ENCODE measurements at places on chromosomes 12 and 14.
A peak's percentile ranks its signal among the peaks of the same experiment; 100 is the strongest.

GRCh38 chr12:29983851-29984250 lies 200.1 kb upstream of the TMTC1 start:
- DNase-seq, result no peak

DNA sequence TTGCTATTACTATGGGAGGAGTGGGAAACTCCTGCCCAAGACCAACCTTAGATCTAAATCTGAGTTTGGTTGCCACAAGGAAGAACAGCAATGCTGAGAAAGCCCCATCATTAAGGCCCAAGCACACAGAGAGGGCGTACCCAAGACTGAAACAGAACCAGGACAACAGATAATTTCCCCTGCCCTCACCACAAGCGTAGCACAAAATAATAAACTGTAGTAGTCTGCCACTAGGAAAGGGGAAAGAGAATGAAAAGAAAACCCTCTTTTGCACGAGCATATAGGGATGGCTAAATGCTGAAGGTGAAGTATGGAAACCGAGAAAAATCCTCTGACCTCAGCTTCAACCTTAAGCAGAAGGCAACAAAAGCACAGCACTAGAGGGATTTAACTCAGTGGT lies 76.5 kb upstream of the DHRS4 start:
- no peak for DNase-seq

GRCh38 chr12:52151837-52152783 lies 39.7 kb downstream of the KRT80 start:
- peak; percentile 82 for DNase-seq

GRCh38 chr12:53935383-53936341 lies 3.0 kb upstream of the HOXC13 start:
- no peak for DNase-seq

DNA sequence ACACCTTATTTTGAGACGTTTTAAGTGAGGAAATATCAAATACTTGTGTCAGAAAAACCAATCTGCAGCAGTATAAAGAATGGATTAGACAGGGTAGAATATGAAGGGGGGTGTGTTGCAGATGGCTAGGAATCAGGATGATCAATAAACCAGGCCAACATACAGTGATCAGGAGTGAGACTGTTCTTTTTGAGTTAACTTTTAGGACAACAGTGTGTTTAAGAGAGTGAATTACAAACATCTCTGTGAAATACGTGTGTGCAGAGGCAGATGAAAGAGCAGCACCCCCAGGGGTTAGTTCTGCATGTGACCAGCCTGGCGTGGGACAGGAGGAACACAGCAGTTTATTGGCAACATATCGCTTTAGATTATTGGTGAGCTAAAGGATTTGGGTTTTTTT lies 10.6 kb upstream of the NRDE2 start:
- no peak for DNase-seq

DNA sequence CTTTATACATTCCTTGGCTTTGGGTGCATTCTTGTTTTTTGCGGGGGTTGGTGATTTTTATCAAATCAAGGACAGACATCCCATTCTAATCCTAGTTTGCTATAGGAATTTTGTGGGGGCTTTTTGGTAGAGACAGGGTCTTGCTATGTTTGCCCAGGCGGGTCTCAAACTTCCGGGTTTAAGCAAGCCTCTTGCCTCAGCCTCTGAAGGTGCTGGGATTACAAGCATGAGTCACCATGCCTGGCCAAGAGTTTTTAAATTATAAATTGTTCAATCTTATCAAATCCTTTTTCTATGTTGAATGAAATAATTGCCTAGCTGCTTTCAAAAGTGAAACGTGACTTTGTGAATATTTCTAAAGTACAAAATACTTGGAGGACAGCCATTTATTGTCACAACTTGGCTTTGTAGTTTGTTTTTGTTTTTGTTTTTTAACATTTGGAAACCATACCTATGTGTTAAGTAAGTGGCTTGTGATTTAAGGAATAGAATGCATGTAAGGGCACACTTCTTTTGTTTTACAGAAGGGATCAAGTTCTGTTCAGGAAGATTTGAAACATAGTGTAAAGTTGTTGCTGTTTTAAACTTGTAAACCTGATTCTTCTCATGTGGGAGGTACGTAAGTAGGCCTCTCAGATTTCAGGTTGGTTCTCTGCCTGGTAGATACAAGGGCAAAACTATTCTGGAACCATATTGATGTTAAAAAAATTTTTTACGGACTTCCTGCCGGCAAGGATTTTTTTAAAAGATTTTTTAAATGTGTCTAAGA lies 13.4 kb downstream of the MARK3 start:
- no peak for DNase-seq

DNA sequence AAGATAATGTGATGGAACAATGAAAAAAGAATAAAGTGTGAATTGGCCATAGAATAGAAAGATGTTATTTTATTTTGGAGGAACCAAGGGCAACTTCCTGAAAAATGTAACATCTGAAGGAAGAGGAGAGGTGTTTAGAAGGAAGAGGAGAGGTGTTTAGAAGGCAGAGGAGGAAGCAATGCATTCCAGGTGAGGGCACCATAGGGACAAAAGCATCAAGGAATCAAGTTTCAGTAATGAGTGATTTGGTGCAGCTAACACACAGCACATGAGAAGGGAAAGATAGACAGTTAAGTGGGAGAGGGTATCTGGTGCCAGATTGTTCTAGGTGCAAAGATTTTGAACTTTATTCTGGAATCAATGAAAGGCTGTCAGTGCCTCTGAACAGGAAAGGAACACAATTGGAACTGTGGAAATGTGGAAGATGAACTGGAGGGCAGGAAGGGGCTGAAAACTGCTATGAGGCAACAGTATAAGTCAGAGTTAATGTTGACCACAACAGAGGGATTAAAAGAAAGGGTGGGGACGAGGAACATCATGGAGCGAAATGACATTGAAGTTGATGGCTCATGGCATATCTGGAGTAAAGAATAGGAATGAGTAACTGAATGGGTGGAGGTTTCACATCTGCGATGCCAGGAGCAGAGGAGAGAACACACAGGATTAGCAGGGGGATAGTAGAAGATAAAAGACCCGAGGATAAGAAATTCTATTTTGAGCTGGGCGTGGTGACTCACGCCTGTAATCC lies 326.6 kb downstream of the LRIG3 start:
- no peak for DNase-seq

DNA sequence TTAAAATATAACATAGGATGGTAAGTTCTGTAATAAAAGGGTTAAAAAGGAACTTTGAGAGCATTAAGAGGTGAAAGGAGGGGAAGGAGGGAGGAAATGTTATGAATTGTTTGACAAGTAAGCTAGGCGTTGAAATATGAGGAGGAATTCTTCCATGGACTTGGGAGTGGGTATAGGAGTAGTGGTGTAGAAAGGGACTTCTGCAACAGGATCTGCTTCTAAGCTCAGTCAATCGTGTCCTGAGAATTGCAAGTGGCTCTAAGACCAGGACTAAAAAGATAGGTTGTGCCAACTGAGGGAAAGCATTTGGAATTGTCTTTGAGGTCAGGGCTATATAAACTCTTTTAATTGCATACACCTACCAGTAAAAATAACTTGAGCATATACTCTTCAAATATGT lies 74.1 kb upstream of the SLC38A2 start:
- no peak for DNase-seq

- DNase-seq, result no peak
Measured at GRCh38 chr14:72801836-72802587, 91.9 kb downstream of the DPF3 start.

DNA sequence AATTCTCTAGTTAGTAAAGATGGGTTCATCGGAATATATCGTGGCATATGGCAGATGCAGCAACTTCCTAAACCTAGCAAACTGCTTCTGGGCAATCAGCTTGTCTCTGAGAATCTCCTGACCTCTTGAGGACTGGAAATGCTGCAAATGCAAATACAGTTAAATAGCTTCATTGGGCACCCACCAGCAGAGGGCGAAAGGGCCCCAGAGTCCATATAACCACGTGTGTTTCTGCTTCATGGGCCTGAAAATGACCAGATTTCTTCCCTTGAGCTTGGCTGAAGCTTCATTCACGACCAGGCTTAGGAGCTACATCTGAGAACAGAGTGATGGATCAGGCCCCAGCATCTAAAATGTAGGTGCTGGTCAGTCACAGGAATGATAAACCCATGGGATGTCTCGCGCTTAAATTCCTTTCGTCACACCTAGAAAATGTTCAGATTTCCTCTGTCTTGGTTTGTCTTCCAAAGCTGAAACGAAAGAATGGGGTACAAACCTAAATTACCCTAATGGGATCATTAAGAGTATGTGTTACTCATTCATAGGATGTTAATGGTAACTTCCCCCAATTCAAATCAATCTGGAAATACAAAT lies 1482.5 kb upstream of the TMEM132C start:
- peak; percentile 36 for DNase-seq

GRCh38 chr12:48336061-48336460 lies 14.7 kb downstream of the ZNF641 start:
- DNase-seq, result no peak

- DNase-seq, result no peak
Measured at GRCh38 chr14:73887318-73887616, 608 bp downstream of the ZNF410 start.
